ENCODE measurements at places on chromosomes 11 and 22.
A peak's percentile ranks its signal among the peaks of the same experiment; 100 is the strongest.

GRCh38 chr22:23180893-23181720, 798 bp downstream of the BCR start:
- DNase-seq: no peak

DNA sequence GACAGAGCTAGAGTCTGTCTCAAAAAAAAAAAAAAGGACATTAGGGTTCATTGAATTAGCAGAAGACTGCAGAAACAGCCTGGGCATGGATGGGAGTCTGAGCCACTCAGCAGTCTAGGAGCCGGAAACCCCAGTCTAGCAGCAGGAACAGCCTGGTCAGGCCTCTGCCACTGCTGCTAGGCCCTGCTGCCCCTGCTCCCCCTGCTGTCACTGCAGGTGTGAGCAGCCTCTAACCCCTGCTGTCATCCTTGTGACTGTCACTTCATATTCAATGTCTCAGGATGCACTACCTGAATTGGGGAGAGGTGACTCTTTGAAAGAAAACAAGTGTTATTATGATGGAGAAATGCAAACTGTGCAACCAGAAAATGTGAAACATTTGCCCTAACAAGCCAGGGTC, 7.0 kb upstream of the DDX17 start:
- DNase-seq: no peak

DNA sequence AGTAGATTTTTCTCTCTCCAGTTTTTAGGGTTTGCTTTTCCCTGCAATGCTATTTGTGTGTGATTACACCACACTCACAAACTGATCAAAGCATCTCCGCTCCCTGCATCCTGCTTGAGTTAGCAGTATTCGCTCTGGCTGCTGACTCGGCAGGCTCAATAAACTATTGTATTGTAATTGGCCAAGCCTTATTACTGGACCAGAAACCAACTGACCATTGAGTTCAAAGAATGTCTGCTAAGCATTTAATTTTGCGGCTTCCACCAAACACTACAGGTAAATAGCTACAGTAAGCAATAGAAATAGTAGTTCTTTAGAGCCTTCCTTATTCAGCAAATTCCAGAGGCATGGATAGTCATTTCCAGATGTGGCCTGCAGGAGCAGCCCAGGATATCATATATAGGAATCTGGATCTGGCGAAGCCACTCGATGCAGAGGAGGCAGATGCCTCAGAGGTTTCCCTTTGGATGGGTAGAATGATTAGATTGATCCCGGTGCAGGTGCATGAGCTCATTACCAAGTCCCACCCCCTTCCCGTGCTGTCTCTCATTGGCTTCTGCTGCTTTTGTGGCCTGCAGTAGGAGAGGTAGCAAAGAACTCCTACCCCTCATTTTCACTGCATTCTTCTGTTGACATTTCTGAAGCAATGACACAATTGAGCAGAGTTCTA, 77.3 kb downstream of the COMMD9 start:
- no peak for DNase-seq

- no peak for DNase-seq
These were observed 18.2 kb downstream of the PDE2A start for GRCh38 chr11:72655896-72656464.

- DNase-seq: no peak
These were observed 624 bp downstream of the TMEM41B start for GRCh38 chr11:9313648-9314290.

DNA sequence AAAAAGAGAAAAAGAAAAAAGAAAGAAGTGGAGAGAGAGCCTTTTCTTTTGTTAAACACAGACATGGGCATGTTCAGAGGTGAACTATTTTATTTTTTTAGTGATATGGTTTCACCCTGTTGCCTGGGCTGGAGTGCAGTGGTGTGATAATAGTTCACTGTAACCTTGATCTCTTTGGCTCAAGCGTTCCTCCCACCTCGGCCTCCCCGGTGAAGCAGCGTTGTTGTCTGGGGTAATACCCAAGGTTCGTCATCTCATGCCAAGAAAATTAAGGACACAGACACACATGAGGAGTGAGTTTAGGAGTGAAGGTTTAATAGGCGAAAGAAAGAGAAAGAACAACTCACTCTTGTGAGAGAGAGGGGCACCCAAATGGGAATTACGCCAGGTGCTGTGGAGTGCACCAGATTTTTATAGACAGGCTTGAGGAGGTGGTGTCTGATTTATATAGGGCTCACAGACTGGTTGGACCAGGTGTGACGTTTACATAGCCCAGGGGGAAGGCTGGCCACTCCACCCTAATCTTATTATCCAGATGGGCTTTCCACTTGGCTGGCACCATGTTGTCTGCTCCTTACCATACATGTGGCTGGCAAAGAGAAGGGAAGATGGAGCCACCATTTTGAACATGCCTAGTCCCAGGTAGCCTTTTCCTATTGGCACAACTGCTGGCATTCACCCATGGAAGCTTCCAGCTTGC, 42.3 kb downstream of the GRAMD1B start:
- DNase-seq: no peak

- DNase-seq: no peak
These were observed 216.3 kb upstream of the TBCEL start for GRCh38 chr11:120807414-120808150.

DNA sequence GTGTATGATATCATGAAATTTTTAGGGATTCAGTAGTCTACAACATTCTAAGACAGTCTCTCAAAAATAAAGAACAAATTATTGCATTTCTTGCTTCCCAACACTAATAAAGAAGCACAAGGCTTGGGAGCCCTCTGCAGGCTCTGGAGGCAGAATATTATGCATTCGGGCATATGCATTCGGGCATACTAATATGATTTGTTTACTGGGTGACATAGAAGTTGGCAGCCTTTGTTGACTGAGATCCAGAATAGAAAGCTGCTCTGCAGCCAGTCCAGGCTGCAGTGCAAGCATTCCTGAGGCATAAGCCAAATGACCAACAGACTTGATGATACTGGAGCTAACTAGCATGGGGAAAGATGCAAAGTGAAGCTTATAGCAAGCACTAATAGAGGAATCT, 945.5 kb downstream of the OPCML start:
- DNase-seq: no peak

DNA sequence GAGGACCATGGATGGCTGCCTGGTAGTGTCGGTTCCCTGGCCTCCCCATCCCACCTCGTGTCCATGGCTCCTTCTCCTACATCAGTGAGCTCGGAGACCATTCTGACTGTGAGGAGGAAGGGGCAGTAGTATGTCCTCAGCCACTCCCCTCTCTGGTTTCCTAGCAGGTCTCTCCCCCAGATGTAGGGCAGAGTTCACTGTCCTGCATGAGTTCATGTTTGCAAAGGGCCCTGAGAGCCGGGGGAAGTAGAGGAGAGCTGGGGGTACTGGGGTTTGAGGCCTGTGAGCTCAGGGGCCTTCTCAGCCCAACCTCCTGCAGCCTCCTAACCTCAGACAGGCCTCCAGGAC, 18.4 kb upstream of the ST3GAL4 start:
- no peak for DNase-seq

DNA sequence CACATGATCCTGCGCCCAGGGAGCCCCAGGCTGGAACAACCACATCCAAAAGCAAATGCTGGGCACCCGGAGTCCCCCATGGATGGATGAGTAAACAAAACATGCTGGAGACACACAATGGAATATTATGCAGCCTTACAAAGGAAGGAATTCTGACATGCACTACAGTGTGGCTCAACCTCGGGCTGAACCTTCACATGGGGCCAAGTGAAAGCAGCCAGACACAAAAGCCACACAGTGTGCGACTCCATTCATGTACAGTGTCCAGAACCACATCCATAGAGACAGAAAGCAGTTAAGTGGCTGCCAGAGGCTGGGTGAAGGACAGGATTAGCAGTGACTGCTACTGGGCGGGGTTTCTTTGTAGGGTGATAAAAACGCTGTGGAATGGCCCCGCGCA, 10.1 kb downstream of the POLR3H start:
- no peak for DNase-seq

- peak; percentile 48 for DNase-seq
These were observed 705 bp downstream of the UNC93B1 start for GRCh38 chr11:68002938-68003845.

- peak; percentile 55 for DNase-seq
These were observed 300.4 kb downstream of the TTC28 start for GRCh38 chr22:28379075-28379779.

DNA sequence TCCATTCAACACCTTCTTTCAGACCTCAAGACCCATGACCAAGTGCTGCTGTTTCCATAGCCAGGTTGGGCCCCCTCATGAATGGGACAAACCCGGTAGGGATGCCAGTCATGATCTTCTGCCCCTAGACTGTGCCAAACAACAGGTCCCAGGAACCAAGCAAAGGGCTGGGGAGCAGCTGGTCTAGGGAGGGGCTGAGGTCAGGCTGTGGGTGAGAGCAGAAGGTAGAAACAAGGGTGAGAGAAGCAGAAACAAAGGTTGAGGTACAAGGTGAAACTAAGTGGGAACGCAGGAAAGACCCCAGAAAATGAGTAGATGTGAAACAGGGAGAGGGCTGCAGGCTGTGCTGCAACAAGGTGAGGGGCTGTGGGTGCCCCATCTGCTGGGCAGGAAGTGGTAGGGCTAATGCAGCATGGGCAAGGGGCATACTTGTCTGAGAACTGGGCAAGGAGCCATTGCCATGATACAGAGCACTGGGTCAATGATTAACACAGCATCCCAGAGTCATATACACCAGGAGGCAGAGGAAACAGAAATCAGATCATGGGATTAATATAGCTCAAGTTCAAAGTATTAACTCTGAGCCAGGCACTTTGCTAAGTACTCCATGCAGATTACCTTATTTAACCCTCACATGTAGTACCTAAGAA, 45.9 kb downstream of the SLC1A2 start:
- no peak for DNase-seq

GRCh38 chr11:69636512-69637197, 4.3 kb upstream of the CCND1 start:
- no peak for DNase-seq

- peak; percentile 20 for DNase-seq
These were observed 18.4 kb downstream of the RTL6 start for GRCh38 chr22:44479662-44480061.

- no peak for DNase-seq
These were observed 126.7 kb upstream of the B3GAT1 start for GRCh38 chr11:134538742-134539141.

DNA sequence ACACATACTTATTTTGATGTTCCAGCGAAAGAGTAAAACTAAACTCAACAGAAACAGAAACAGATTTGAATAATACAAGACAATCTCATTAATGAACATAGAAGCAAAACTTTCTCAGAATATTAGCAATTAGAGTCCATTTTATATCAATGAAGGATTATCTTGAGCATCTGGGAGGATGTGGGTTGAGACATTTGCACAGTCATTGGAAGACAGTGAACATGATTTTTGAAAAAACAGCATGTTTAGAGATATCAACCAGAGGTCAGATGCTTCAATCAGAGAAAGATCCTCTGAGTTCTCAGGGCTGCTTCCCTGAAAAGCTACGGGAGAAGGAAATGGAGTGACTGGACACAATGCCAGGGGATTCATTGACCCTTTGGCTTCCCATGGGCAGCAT, 35.9 kb upstream of the VPREB1 start:
- no peak for DNase-seq

DNA sequence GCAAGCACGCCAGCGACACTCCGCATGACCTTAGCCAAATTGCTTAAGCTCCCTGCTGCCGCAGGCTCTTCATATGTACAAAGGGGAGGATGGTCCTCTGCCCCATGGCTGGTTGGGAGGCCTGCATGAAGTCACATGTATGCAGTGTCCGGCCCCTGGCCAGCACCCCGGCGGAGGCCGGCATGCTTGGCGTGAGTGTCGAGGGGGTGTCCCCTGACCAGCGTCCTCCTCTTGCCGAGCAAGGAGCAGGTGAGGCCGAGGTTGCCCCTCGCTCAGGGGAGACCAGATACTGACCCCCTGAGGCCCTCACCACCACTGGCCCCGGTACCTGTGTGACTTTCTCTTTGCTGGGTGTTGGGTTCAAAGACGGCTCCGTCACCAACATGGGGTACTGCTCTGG, 50.2 kb downstream of the DHCR7 start:
- no peak for DNase-seq

- DNase-seq: no peak
These were observed 4.7 kb upstream of the NXPE2 start for GRCh38 chr11:114673661-114674060.

DNA sequence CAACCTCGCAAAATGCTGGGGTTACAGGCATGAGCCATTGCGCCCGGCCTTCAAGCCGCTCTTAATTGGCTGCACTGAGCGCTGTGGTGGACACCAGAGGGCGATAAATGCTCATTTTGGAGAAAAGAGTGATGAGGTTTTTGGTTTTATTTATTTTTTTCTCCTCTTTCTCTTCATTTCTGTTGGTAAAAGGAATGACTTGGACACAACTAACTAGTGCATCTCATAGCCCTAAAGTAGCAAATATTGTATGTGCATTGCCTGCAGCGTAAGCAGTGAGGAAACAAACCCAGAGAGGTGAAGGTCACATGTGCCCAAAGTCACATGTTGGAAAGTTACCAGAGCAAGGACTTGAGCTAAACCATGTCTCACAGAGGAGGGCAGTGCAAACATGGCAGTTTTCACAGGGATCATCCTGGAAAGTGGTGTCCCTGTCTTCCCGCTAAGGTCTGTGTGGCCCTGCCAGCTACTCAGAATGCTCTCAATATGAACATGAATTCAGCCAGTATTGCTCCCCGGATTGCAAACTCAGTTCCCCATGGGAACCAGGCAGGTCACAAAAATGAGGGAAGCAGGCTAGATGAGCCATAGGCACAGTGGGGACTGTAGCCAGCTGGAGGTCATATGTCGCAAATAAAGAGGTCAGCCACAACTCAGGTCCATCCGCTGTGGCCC, 8.6 kb upstream of the CD82 start:
- DNase-seq: peak; percentile 52

- no peak for DNase-seq
These were observed 25.2 kb upstream of the NECTIN1 start for GRCh38 chr11:119754199-119754598.

DNA sequence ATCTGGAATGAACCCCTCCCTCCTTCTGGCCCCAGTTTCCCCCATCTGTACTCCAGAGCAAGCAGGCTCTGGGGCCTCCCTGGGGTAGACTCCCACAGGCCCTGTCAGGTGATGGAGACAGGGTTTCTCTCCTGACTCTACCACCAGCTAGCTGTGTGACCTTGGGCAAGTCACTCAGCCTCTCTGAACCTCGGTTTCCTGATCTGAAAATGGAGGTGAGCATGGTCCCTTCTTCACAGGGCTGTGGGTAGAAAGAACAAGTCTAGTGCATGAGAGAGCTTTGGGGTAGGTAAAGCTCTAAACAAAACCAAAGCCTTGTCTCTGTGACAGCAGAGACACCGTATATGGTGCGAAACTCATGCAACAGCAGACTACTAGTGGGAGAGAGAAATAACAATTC, 5.6 kb downstream of the CD5 start:
- no peak for DNase-seq

GRCh38 chr11:35579557-35580396, 38.5 kb upstream of the FJX1 start:
- DNase-seq: peak; percentile 84

- no peak for DNase-seq
These were observed 9.5 kb downstream of the OR5P2 start for GRCh38 chr11:7787239-7787638.

- no peak for DNase-seq
These were observed 1.0 kb downstream of the FJX1 start for GRCh38 chr11:35619116-35619854.

GRCh38 chr22:47126344-47126811, 363.9 kb downstream of the TBC1D22A start:
- no peak for DNase-seq

- no peak for DNase-seq
These were observed 20.0 kb downstream of the KCNJ4 start for GRCh38 chr22:38435010-38435409.

GRCh38 chr11:64020976-64021756, 14.6 kb upstream of the FLRT1 start:
- no peak for DNase-seq
